ENCODE measurements at places on chromosomes 5 and 9.

DNA sequence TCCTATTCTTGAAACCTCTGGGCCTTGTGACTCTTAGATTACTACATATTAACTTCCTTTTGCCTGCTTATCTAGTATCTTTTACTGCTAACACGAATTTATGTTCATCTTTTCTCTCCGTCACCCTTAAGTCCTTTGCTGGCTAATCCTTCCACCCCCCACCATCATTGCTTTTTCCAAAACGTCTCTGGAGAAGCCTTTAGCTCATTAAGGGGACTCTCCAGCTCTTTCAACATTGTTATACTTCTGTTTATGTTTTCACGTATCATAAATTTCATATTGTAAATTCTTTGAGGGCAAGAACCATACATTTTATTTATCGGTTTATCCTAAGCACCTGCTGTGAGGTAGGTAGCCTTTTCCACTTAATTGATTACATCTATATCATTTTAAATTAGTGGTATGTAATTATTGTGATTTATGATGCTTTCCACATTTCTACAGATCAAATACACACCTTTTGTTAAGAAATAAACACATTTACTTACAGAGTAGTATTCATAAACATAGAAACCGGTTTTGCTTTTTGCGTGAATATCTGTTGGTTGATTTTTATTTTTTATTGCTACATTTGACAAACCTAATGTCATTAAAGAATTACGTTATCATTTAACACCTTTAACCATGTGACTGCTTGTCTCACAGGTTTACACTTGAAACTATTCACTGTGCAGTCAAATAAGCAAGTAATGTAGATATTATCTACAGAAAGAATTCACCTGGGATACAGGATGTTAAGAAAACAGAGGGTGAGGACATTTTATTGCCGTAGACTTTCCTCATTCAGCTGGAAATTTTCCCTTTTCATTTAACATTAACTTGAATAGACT, 15.4 kb upstream of the SNX2 start:
- no peak for DNase-seq

- DNase-seq: no peak
Measured at GRCh38 chr5:172556971-172557461, 84.0 kb upstream of the NEURL1B start.

- DNase-seq: no peak
Measured at GRCh38 chr5:93892481-93892880, 151.1 kb upstream of the POU5F2 start.

DNA sequence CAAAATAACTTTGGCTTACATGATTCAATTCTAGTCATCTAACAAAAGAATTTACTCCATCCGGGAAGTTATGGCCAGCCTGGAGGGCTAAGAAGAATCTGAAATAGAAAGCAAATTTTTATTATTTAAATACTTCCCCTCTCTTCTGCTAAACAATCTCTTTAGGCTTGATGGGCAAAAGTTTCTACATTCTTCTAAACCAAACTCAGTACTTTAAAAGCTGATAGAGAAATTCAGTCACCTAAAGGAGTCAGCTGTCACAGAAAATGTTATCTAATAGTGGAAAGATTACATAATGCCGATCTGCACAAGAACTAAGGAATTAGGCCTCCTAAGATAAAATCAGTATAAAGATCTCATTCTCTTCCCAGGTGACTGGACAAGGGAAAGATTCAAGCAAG, 32.4 kb downstream of the GNAQ start:
- DNase-seq: no peak

DNA sequence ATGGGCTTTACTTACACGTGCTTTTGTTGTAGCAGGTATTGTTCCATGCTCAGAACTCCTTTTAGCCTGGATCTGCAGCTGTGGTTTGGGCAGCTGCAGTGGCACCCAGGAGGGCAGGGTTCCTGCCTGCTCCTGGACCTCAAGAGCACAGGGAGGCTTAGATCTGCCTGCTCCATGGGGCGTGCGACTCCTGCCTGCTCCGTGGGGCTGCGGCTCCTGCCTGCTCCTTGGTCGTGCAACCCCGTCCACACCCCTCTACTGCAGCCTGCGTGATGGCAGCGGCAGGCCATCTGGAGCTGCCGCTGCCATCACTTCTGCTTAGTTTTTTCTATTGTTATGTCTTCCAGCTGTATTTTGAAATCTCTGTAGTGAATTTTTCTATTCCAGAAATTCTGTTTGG, 11.7 kb upstream of the UGT3A2 start:
- DNase-seq: no peak

GRCh38 chr9:111483439-111483857, 735 bp downstream of the ECPAS start:
- peak; percentile 52 for DNase-seq

DNA sequence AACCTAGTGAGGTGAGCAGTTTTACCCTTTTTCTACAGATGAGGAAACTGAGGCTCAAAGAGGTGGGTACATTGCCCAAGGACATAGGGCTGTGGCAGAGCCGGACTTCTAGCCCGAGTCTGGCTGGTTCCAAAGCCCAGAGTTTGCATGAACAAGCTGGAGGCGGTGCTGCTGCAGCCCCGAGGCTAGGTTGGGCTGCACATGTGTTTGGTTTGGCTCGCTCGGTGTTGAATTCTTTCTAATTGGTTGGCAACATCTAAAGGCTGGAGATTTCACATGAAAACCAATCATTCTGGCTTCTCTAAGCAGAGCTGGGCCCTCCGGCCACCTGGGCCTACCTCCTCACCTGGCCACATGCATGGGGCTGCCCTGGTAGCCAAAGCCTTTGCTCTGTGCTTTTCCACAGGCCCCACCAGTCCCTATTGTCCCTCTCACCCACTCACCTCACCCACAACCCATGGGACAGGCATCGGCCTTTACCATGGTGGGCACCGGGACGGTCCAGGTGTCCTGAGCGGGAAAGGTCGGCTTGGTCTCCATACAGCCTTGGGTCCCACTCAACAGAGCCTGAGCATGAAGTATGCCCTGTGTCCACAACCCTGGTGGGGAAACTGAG, 262.3 kb downstream of the NSG2 start:
- no peak for DNase-seq

GRCh38 chr9:112867275-112867991, 23.2 kb downstream of the SLC46A2 start:
- no peak for DNase-seq

DNA sequence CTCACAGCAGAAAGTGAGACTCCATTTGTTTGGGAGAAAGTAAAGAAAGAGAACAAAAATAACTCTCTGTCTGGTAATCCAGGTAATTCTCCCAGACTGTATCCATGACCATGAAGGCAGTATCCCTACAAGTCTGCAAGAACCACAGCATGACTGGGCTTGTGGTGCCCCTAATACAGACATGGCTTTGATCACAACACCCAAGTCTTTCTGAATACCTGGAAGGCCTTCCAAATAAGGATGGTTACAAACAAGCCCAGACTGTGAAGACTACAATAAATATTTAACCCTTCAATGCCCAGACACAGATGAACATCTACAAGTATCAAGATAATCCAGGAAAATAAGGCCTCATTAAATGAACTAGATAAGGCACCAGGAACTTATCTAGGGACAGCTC, 481.1 kb upstream of the RORB start:
- no peak for DNase-seq

DNA sequence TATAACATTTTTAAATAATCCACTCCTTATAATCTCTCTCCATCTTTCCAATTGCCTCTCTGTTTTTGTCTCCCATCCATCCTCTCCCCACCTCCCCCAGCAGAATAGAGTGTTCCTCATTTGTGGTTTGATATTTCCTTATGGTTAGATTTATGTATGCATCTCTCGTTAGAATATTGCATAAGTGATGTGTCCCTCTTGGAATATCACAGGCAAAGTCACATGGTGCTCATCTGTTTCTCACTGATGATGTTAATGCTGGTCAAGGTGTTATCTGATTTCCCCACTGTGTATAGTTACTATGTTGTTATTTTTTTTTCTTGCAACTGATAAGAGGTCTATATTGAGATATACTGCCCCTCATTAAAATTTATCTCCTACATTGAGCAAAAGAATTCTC, 3.1 kb upstream of the LRRC70 start:
- DNase-seq: no peak

DNA sequence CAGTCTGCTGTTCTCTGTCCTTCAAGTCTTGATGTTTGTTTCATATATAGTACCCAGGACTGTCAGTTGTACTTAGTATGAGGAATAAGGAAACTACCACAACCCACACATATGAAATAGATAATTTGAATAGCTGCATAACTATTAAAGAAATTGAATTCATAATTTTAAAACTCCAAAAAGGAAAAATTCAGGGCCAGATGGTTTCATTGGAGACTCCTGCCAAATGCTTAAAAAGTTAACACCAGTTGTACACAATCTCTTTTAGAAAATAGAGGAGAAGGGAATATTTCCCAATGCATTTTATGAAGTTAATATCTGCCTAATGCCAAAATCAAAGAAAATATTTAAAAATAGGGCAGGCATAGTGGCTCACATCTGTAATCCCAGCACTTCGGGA, 24.6 kb upstream of the SPIN1 start:
- DNase-seq: no peak

GRCh38 chr5:141633871-141634561, 2.6 kb downstream of the HDAC3 start:
- DNase-seq: no peak

- DNase-seq: no peak
Measured at GRCh38 chr9:114157516-114158176, 2.3 kb downstream of the COL27A1 start.

DNA sequence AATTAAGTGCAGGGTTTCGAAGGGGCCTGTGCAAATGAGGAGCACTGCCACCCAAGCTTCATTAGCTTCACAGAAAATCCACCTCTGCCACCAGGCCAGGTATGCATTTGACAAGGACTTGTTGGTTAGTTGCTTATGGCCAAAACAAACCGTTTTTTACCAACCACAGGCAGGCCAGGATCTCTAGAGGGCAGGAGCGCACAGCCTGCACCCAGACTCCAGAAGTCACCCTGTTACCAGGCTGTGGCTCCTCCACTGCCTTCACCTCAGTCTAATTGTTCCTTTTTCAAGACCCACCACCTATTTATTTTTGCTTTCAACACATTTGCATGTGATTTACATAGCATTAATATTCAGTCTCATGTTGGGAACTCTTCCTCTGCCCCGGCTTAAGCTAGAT, 78.3 kb upstream of the HSPA9 start:
- DNase-seq: no peak

DNA sequence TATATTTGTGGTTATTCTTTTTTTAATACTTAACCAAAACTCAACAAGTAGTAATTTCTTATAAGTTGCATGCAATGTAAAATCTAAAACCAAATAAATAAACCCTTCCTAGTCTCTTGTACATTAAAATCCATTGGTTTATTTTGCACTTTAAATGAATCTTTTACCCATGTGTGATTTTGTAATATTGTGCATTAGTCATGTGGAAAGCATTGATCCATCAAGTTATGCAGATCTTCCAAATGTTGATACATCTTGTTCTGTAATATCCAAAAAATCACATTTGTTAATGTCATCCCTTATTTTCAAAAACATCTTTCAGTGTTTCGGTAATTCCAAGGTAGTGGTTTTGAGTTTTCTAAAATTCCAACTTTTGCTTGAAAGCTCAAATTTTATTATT, 63.3 kb downstream of the CWC27 start:
- no peak for DNase-seq

- no peak for DNase-seq
Measured at GRCh38 chr5:97098922-97099321, 43.5 kb downstream of the LIX1 start.

DNA sequence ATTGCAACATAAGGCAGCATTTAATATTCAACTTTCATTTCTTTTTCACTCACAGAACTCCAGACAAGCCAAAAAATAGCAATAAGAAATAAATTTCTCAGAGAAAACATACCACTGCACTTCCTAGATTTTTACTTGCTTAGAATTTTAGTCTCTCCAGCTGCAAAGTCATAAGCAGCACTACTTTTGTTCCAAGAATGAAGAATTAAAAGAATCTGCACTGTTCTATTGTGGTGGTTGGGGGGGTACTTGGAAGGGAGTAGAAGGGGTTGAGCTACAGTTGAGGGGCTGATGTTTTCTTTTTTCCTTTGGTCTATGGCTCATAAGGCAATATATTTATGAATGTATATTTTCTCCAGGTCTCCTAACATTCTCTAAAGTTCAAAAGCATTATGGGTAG, 144.5 kb downstream of the KIAA0825 start:
- no peak for DNase-seq

DNA sequence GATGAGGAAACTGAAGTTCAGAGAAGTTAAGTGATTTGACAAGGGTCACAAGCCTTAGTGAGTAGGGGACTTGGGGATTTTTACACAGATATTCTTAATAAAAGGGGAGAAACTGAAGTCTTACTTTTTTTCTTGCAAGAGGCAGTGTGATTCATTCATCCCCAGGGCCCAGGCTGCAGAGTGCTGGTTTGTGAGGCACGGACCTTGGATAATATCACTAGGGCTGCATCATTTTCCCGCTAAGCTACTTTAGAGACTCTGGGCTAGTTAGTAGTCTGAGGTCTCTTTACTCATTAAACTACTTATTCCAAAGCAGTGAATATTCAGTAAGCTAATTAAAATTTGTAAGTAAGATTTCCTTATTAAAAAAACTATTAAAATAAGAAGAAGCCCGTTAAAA, 195.0 kb downstream of the PBX3 start:
- no peak for DNase-seq

GRCh38 chr5:152004095-152004494, 79.4 kb upstream of the GLRA1 start:
- no peak for DNase-seq

Data from activated T-helper 1 cell treated with anti-CD3 and anti-CD28 coated beads, Interleukin-2, amount 50 U/mL, for 16 hours (primary cell).